ENCODE measurements at places on chromosomes 3 and 15.
A peak's percentile ranks its signal among the peaks of the same experiment; 100 is the strongest.

- no peak for DNase-seq
Measured at GRCh38 chr15:68228971-68229385, 550 bp downstream of the CLN6 start.

DNA sequence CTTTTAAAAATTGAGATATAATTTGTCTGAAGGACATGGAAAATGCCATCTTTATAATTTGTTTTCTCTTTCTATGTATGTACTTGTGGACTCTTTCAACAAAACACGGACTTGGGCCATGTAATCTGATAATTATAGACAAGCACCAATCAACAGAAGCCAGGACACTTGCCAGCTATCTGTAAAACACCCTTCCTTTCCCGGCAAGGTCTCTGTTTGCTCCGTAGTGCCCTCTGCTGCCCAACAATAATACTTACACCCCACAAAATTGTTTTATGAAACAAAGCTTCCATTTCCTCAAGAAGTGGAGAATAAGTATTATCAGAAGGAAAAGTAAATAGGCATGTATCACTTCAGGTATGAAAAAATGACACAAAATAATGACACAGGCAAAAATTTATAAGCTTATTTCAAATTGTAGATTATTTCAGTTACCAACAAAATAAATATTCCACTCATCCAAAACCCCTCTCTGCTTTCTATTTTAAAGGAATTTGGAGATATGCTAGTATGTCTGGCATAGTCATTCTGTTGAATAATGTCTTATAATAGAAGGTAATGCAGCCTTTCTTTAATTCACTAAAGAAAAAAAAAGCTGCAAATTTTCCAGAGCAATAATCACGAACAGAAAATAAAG is 32.8 kb downstream of the MYH15 start:
- DNase-seq = peak; percentile 33

GRCh38 chr3:77524463-77524862 is 484.6 kb downstream of the ROBO2 start:
- DNase-seq = no peak

DNA sequence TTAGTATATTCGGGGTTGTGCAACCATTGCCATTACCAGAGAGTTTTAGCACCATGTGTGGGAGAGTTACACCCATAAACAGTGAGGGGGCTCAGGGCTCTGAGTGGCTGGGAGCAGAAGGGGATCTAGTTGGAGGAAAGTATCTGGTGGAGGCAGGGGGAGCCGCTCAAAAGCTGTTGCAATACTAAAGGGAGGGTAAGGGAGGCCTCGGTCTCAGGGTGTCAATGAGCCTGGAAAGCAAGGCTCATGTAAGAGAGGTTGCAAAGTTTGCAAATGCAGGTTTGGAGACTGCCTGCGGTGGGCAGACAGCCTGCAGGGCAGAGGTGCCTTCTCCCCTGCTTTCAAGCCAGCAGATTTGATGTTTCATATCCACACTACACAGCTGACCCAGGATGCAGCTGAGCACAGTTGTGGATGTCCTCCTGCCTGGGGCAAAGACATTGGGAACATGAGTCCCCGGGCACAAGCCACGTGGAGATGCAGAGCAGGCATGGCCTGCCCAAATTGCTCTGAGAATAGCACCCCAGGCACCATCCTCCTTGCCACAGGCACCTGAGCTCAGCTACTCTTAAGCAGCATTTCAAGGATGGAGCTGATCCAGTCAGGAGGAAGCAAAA is 181.4 kb downstream of the TLE3 start:
- DNase-seq = no peak

DNA sequence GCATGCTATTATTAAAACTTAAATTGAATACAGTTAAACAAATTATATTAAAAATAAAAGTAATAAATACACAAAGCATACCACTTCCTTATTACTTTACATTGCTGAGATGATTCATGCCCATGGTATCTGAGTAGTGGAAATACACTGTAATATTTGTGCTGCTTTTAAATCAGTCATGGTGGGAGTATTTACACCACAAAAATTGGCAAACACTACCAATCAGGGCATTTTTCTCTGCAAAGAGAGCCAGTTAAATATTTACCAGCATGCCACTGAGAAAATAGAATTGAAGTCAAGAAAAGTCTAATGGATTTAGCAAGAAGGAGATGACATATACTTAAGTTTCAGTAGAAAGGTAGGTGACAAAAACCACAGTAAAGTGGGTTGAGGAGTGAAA is 19.6 kb downstream of the PPARG start:
- DNase-seq = no peak

GRCh38 chr15:81914734-81915256 is 131.0 kb downstream of the MEX3B start:
- no peak for DNase-seq

DNA sequence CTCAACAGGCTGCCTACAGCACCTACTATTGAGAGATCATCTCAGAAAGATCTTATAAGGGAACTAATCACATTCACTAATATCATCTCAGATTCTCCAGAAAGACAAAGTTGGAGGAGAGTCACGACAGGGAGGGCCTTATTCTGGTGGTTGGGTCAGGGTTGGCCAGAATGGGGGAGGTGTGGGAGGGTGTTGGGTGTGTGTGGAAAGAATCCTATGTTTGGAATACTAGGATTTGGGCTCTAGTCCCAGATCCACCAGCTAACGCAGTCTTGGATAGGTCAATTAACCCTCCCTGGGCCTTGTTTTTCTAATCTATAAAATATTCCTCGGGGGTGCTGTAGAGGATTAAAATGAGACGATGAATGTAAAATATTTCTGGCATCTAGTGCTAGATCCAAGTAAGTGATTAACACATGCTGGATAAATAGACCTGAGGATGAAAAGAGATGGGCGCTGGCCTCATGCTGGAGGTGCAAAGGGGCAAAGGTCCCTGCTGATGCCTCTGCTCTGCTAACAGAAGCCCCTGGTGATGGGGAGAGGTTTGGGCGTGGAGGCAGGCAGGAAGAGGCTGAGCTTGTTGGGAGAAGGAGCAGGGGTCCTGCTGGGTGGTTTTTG is 67.6 kb upstream of the ETV5 start:
- no peak for DNase-seq
